ENCODE measurements at places on chromosomes 3 and 15.

GRCh38 chr15:101625980-101626379, 26.2 kb downstream of the TM2D3 start:
- no peak for DNase-seq

- no peak for DNase-seq
Measured at GRCh38 chr3:4581124-4581424, 87.9 kb downstream of the ITPR1 start.

DNA sequence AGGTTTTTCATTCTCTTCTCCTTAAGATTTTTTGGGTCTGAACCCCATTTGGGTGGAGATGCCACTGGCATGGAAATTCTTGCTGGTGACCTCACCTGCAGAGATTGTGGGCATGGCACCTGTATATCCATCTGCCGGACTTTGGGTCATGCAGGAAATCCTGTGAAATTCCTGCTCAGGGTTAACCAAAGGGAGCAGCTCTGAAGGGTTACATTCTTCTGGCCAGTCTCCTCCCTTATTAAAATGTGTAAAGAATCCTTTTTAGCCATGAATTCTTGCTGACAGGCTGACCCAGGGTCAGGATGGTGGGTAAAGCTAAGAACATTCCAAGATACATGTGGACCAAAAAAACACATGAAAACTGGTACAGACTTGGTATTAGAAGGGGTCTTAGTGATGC, 27.4 kb downstream of the ARHGEF26 start:
- no peak for DNase-seq

DNA sequence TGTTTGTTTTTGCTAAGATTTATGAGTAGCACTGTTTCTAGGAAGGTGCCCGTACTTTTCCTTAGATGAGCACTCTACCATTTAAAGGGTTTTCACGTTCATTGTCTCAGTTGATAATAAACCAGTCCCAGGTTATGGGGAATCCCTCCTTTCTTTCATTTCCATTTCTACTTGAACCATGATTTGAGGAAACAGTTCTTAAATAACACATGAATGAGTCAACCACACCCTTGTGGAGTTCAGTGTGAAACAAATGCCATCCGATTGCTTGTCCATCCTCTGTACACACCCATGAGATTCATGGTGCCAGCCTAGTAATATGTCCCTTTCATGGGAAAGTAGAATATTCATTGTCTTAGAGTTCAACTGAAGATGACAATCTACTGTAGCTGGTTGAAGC, 23.1 kb downstream of the CMTM8 start:
- no peak for DNase-seq

- DNase-seq = no peak
Measured at GRCh38 chr3:171061749-171062148, 35.2 kb upstream of the SLC2A2 start.

DNA sequence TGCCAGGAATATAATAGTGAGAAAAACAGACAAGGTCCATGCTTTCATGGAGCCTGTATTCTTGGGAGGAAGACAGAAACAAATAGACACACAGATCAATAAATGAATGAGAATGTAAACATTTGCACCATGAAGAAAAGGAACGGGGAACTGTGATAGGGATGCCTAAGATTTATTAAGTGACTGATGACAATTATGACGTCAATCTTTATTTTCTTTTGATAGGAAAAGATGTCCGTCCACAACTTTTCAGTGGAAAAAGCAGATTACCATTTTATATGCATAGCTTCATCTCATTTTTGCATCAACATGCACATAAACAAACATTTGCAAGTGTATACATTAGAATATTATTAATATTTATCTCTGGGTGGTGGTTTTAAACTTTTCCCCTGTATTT, 27.9 kb upstream of the WNT5A start:
- DNase-seq = no peak

- DNase-seq = peak; percentile 59
Measured at GRCh38 chr3:196111939-196112386, 30.1 kb upstream of the TFRC start.

- DNase-seq = no peak
Measured at GRCh38 chr3:50157827-50158529, 2.9 kb downstream of the SEMA3F start.

Data from T-helper 1 cell (primary cell).